ENCODE measurements at places on chromosomes 5 and 9. TPM values are rescaled to one million over a fixed set of nuclear protein-coding genes. Genes with fewer than 3 reads are reported as not detected.

GRCh38 chr9:72315089-72315509 is 49.9 kb downstream of the ZFAND5 start:
- H3K27me3 ChIP-seq: no peaks in the 10 kb centered on the region
- no peaks in the 10 kb centered on the region for H3K36me3 ChIP-seq
- H3K27ac ChIP-seq: no peak overlapping the region
- no peaks in the 10 kb centered on the region for H3K4me1 ChIP-seq
- DNase-seq: no peak

DNA sequence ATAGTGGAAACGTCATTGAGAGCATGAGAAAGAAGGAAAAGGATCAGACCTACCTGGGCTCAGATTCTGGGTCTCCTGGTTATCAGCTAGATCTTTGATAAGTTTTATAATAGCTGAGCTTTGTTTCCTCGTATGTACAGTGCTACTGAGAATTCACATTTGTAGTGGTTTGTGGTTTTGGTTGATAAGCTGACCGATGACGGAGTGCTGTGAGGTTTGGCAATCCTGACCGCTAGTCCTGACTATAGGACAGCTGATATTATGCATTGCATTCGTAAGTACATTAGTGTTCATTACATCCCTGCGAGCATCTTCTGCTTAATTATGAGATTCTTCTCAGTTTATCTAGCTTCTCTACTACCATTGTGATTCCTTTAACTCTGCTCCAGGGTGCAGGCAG is 190.7 kb upstream of the SLC27A6 start:
- no peak overlapping the region for H3K4me3 ChIP-seq
- H3K36me3 ChIP-seq: no peaks in the 10 kb centered on the region
- H3K27ac ChIP-seq: no peak overlapping the region

- no peak overlapping the region for H3K27ac ChIP-seq
- H3K36me3 ChIP-seq: peaks cover 21% of the 10 kb centered on the region
- H3K4me3 ChIP-seq: peak overlapping the region; percentile 97
- H3K27me3 ChIP-seq: no peaks in the 10 kb centered on the region
Observed at GRCh38 chr9:135499326-135500070, 984 bp upstream of the MRPS2 start.

DNA sequence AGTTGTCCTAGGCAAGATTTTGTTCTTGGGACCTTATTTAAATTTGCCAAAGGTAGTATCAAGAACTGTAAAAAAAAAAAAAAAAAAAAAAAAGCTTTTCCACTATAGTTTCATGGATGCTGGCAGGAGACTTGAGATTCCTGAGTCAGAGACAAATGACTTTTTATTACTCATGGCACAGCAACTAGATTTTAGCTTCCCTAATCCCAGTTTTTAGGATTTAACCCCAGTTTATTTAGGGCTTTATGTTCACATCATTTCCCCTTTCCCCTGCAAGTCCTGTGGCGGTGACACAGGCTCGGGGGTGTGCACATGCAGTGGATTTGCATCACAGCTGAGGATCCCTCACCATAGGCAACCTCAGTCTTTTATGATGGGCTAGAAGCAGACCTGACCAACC is 144.9 kb downstream of the GOLPH3 start:
- DNase-seq: no peak
- H3K36me3 ChIP-seq: no peaks in the 10 kb centered on the region
- H3K4me3 ChIP-seq: no peak overlapping the region
- no peaks in the 10 kb centered on the region for H3K27me3 ChIP-seq

DNA sequence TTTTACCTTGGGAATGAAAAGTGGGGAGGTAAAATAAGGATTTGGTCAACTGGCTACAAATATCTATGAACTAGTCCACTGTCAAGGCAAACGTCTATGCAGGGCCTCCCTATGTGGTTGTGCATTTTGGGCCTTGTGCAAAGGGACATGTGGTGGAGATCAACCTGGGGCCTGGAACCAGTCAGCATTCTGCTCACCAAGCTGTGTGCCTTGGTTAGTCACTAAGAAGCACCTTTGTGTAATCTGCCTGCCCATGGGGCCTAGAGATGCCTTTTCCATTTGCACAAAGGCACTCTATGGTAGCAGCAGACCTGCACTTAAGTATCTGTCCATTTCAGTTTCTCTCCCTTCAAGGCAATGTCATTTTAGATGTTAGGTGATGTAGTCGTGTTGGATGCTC is 184.0 kb downstream of the GNAQ start:
- H3K36me3 ChIP-seq: peaks cover 3% of the 10 kb centered on the region
- H3K4me3 ChIP-seq: no peak overlapping the region
- H3K27ac ChIP-seq: no peak overlapping the region
- DNase-seq: no peak
- no peaks in the 10 kb centered on the region for H3K27me3 ChIP-seq

- no peaks in the 10 kb centered on the region for H3K27me3 ChIP-seq
- no peaks in the 10 kb centered on the region for H3K36me3 ChIP-seq
- no peak overlapping the region for H3K27ac ChIP-seq
- DNase-seq: no peak
- no peak overlapping the region for H3K4me3 ChIP-seq
- H3K4me1 ChIP-seq: no peaks in the 10 kb centered on the region
Observed at GRCh38 chr9:110744715-110745384, 76.3 kb downstream of the MUSK start.

- no peak for DNase-seq
- H3K36me3 ChIP-seq: no peaks in the 10 kb centered on the region
- H3K27me3 ChIP-seq: no peaks in the 10 kb centered on the region
- H3K4me1 ChIP-seq: no peaks in the 10 kb centered on the region
Observed at GRCh38 chr9:92504881-92505280, 22.6 kb upstream of the ASPN start.

- peaks cover 8% of the 10 kb centered on the region for H3K36me3 ChIP-seq
- DNase-seq: no peak
- peaks cover 80% of the 10 kb centered on the region for H3K4me1 ChIP-seq
- no peaks in the 10 kb centered on the region for H3K27me3 ChIP-seq
- no peak overlapping the region for H3K27ac ChIP-seq
Observed at GRCh38 chr9:131423171-131423581, 29.3 kb downstream of the PRRC2B start.

Gene PCDHB9
- not detected for total RNA-seq

GRCh38 chr5:121805911-121806310 is 45.8 kb upstream of the FTMT start:
- H3K36me3 ChIP-seq: no peaks in the 10 kb centered on the region
- no peak for DNase-seq
- H3K4me3 ChIP-seq: no peak overlapping the region
- H3K4me1 ChIP-seq: no peaks in the 10 kb centered on the region
- H3K27ac ChIP-seq: no peak overlapping the region
- H3K27me3 ChIP-seq: no peaks in the 10 kb centered on the region

GRCh38 chr5:149240354-149240998 is 31.2 kb upstream of the AFAP1L1 start:
- peak; percentile 80 for DNase-seq
- peak overlapping the region; percentile 49 for H3K27ac ChIP-seq
- no peak overlapping the region for H3K4me3 ChIP-seq
- no peaks in the 10 kb centered on the region for H3K36me3 ChIP-seq
- H3K4me1 ChIP-seq: peaks cover 41% of the 10 kb centered on the region

Gene ANXA6
- total RNA-seq: 130 TPM

Gene FAF2
- total RNA-seq: 27.5 TPM

Gene PCDHGB5
- 0.20 TPM for total RNA-seq

DNA sequence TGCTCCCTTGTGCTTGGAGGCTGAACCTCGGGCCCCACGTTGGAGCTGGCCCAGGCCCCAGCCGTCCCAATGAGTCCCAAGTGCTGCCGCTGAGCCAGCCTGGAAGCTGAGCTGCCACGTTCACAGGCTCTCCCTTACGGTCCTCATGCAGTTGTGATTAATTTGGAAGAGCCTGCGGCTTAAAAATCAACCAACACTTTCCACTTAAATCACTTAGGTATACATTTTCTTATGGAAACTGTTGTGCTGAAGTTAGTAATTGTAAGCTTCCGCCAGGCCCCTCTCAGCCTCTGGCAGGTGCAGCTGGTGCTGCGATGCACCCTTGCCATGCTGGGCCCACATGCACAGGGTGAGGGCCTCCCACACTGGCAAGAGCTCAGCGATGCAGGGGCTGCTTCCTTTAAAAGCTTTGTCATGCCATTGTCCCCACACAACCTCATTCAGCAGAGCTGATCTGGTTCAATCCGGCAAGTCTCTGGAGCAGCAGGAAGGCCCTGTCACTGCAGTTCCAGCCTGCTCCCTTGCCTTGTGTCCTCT is 61.0 kb downstream of the IPPK start:
- H3K4me3 ChIP-seq: no peak overlapping the region
- H3K27ac ChIP-seq: no peak overlapping the region
- H3K36me3 ChIP-seq: peaks cover 21% of the 10 kb centered on the region
- H3K27me3 ChIP-seq: no peaks in the 10 kb centered on the region
- no peaks in the 10 kb centered on the region for H3K4me1 ChIP-seq

All from CD4-positive, alpha-beta T cell (primary cell).